Activated T-helper 1 cell treated with anti-CD3 and anti-CD28 coated beads, Interleukin-2, amount 50 U/mL, for 16 hours (primary cell): ENCODE measurements at places on chromosomes 2 and 18.

DNA sequence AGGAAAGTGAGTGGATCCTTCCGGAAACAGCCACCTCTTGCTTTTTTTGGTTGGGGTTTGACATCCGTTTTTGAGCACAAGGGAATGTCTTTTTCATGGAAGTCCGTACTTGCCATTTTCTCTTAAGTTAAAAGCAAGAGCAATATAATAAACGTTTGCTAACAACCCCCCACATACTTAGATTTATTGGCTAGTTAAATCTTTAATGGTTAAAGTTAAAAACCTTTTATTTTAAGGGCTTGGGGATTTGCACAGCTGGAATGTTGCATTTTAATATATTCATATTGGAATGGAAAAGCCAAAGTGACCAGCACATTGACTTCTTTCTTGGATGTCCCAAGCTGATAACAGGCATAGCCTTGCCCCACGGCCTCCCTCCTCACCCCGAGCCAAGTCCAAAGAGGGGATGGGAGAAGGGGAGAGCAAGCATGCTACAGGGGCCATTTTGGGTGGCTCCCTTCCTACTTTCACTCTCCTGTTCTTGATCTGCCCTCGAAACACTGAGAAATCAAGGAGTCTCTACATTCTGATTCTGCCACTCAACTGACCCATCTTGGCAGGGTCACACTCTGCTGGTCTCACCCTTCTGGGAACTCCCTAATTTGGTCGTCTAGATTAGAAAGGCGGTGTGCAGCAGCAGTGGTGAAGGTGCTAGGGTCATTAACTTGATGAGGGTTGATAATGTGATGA lies 48.1 kb upstream of the PKDCC start:
- no peak for DNase-seq

GRCh38 chr18:31590570-31590969 lies 1.1 kb upstream of the TTR start:
- DNase-seq = no peak

DNA sequence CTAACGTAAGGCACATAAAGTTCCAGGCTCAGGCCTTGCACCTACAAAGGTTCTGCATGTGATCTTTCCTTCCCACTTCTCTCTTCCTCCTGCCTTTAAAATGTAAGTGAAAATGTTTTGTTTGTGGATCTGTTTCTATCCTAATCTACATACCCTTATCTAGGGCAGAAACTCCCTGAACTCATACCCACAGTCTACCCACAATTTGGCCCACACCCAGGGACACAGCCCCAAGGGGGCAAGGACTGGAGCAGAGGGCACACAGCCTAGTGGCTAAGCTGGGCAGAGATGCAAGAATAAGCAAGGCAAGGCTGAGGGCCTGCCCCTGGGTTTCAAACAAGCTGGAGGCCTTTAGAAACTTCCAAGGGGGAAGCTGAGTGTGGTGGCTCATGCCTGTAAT lies 71.0 kb downstream of the HS1BP3 start:
- DNase-seq = no peak

DNA sequence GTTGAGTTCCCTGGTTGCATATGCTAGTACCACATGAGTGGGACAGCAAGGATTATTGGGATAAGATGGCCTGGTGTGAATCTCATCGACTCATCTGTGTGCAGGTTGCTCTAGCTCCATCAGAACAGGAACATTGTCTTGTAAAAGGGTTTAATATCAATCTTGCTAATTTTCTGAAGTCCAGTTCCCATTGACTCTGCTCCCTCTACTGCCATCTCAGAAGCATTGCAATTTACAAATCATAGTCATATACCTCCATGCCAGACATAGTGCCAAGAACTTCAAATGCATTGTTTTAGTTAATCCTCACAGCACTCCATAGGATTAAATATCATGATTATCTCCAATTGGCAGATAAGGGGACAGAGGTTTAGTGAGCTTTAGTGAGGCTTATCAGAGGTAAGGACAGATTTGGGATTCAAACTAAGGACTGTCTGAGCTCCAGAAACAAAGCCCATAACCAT lies 4.8 kb upstream of the STAT4 start:
- no peak for DNase-seq

- DNase-seq = no peak
Observed at GRCh38 chr2:224208007-224208406, 168.9 kb upstream of the SERPINE2 start.

DNA sequence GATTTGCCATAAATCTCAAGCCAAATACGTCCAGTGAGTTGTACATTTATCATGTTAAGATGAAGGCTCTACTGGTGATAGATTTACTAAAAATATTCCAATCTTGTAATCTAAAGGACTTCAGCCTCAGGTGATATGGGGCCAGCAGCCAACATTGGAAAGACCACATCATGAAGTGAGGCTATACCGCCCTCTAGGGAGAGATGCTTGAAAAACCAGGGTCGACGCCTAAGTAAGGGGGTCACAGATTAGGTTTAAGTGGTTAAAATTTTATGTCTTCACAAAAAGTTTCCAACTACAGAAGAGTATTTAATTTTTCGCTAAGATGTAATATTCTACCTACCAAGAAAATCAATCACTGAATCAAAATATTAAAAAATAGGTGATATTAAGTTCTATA lies 33.3 kb downstream of the DOCK10 start:
- DNase-seq = no peak

- no peak for DNase-seq
Observed at GRCh38 chr18:50754297-50754696, 65.5 kb downstream of the MRO start.

GRCh38 chr18:2538844-2539243 lies 32.5 kb downstream of the METTL4 start:
- DNase-seq = no peak

DNA sequence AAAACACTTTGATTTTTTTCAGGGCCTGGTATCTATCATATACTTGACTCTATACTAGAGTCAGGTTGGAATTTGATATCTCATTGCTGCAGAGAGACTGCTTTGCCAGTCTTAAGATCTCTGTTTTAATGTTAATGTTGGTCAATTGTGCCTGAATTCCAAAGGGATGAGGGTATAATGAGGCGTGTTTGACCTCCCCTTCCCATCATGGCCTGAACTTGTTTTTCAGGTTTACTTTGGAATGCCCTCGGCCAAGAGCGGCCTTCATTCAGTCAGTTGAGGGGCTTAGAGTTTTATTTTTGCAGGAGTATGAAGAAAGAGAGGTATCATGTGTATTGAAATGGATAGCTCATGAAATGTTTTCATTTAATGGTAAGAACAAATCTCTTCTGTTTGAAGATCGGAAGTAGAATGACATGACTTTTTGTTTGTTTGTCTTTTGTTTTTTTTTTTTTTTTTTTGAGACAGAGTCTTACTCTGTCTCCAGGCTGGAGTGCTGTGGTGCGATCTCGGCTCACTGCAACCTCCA lies 119.0 kb downstream of the KIAA1328 start:
- no peak for DNase-seq

DNA sequence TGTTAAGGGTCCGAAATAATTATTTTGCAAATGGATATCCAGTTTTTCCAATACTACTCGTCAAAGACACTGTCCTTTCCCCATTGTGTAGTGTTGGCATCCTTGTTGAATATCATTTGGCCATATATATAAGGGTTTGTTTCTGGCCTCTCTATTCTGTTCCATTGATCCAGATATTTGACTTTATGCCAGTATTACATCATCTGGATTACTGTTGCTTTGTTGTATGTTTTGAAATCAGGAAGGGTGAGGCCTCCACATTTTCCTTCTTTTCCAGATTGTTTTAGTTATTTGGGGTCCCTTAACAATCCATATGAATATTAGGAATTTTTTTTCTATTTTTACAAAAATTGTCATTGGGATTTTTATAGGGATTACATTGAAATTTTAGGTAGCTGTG lies 244.1 kb downstream of the GPD2 start:
- DNase-seq = no peak

- DNase-seq = no peak
Observed at GRCh38 chr18:8699948-8700347, 5.4 kb upstream of the MTCL1 start.

DNA sequence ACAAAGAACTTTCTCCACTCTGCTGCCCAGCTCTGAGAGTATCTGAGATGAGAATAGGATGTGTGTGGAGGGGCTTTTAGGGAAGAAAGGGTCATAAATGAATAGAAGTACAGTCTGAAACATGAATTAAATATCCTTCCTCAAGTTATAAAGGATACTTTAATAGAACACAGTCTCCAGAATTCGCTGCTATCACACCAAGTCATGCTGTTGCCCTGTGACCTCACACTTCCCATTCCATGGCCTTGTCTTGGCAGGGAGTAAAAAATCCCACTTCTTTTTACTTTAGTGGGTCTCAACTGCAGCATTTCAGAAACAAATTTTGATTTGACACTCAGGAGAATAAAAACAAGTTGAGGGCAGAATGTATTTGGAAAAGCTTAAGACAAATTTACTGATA lies 3.8 kb upstream of the RPE start:
- DNase-seq = no peak

- no peak for DNase-seq
Observed at GRCh38 chr2:60045456-60045855, 508.0 kb downstream of the BCL11A start.

- DNase-seq = no peak
Observed at GRCh38 chr2:170885130-170885791, 43.8 kb upstream of the GORASP2 start.

DNA sequence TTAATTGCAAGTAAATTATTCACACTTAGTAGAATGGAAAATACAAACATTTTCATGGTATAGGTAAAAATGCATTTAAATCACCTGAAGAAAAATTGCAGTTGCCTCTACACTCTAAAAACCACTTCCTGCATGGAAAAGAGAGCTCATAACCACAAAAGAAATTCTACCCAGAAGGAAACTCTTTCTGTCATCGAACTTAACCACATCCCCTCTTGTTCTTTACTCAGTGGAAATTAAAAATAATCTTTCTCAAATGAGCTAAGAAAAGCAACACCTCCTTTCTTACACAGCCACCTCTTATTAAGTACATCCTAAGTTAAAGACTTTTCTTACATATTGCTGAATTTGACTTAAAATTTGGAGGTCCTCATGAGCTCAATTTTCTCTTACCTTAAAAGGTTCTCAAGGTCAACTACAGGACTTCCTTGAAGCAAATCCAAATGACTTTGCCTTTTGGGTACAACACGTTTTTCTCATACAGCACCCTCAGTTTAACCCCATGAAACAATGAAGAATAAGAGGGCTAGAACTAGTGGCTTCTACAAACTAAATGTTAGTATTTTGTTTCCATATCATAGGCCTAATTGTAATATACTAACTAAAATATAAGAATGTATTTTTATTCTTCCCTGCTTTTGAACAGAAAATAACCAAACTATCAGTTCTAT lies 109.1 kb upstream of the CRIM1 start:
- DNase-seq = no peak

DNA sequence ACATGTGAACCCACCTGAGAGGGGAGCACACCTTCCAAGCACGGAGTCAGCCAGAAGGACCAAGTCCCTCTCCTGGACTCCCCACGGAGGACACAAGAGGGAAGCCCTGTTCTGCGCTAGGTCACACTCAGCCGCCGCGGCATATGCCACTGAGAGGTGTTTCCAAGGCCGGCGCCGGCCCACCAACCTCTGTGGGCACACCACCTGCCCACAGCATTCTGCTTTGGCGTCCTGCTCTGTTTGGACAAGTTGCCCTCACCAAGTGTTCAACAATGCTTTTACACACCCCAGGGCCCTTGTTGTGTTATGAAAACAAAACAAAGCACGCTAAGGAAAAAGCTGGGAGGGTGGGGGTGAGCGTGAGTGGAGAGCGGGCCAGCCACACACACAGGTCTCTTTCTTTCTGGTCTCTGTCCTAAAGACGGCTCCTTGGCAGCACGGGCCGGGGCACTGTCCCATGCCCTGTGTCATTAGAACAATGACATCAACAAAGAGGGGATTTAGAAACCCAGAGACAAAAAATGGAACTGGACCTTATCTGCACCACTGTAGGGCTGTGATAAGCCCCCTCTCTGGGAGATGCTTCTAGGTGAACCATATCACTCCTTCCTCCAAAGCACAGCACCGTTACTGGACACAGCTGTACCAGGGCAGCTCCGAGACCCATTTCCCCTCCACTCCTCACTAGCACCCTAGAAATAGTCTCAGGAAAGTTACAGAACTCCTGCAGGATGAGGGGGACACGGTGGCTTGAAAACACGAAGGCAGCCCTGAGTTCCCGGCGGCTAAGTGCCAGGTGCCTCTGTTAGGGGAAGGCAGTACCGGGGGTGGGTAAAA lies 17.0 kb downstream of the SMAD7 start:
- DNase-seq = no peak

- no peak for DNase-seq
Observed at GRCh38 chr2:54850171-54851122, 127.0 kb downstream of the EML6 start.

DNA sequence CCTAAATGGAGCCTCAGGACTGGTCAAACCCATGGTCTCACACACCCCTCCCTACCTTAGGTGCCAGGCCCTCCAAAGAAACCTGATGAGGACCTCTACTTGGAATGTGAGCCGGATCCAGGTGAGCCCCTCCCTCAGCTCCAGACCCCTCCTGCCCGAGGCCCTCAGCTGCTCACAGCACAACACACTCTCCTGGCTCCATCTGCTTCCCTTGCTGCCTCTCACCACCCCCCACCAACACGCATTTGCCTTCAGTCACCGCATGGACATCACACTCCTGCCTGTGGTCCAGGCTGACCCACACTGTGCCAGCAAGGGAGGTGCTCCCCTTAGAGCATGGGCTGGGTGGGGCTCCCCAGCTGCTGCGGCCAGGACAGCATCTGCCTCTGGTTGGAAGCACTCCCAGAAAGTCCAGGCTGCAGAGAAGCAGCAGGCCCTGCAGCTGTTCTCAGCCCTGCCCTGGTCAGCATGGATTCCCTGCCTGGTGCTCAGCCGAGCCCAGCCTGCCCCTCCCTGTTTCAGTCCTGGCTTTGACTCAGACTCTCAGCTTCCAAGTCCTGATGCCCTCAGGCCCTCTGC lies 15.1 kb downstream of the SH2D6 start:
- DNase-seq = no peak

- no peak for DNase-seq
Observed at GRCh38 chr2:32002406-32002805, 8.4 kb downstream of the MEMO1 start.

DNA sequence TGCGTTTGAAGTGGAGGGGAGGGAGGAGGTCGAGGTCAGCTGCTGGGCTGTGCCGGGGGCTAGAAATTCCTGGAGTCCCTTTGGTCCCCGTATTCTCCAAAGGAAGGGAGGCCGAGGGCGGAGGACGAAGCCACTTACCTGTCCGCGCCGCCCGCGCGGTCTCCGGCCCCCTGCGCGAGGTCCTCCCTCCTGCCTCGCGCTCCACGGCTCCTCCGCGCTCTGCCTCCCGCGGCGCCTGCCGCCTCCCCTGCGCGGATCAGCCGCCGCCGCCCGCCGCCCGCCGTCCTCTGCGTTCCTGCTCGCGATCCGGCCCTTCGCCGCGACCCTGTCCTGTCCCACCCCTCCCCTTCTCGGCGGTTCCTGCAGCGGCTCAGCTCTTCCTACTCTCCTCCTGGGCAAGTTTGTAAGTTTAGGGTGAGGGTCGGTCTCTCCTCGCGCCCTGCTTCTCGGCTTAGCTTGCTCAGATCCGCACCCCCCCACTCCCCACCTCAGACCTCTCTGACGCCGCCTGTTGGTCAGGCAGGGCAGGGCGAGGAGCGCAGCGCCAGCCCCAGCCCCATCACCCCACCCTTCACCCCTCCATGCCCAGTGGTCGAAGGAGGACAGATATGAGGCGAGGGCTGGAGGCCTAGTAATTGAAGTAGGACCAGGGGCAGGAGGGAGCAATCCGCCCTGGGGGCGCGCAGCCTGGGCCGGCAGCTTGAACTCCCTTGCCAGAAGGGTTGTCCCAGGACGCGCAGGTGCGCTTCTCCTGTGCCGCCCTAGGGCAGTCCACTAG lies 9.7 kb upstream of the SKOR2 start:
- DNase-seq = no peak

- DNase-seq = no peak
Observed at GRCh38 chr2:178498137-178498536, 17.9 kb downstream of the PLEKHA3 start.

GRCh38 chr2:207352978-207353671 lies 176.6 kb upstream of the CREB1 start:
- no peak for DNase-seq
